ENCODE measurements at places on chromosomes 12 and 14.

GRCh38 chr12:47992776-47993175 lies 11.5 kb downstream of the COL2A1 start:
- DNase-seq: no peak

DNA sequence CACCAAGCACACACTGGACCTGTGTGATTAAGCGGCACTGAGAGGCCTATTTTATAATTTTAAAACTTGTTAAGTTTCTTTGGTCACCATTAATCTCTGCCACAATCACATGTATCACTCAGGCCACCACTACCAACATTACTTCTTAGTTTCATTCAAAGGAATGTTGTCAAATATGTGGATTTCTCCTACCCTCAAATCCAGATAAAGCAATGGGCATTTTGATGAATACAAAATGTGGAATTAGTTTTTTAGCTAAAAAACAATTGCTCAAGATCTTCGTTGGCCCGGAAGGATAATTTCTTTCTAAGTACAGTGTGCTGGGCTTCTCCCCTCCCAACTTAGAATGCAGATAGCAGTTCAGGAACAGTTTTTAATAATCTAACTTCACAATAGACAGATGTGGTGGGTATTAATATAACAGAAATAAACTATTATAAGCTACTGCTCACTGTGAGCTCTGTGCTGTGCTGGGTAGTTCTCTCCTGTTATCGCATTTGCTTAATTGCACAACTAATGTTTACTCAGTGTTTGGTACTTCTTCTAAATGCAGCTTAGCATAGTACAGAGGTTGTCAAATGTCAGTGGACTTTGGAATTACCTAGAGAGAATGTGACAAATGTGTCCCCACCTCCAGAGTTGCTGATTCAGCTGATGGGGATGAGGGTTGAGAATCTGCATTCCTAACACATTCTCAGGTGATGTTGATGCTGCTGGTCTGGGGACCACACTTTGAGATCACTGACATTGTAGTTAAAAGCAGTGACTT lies 266.7 kb upstream of the AMIGO2 start:
- DNase-seq: no peak

- no peak for DNase-seq
These were observed 427.5 kb downstream of the SNAPC1 start for GRCh38 chr14:62189698-62190097.

- no peak for DNase-seq
These were observed 321.4 kb upstream of the RGS6 start for GRCh38 chr14:71610797-71611196.

GRCh38 chr14:102043251-102044025 lies 43.4 kb downstream of the HSP90AA1 start:
- no peak for DNase-seq

- no peak for DNase-seq
These were observed 99.6 kb upstream of the FOXG1 start for GRCh38 chr14:28666961-28667360.

GRCh38 chr14:55212634-55213033 lies 21.2 kb upstream of the DLGAP5 start:
- DNase-seq: no peak

DNA sequence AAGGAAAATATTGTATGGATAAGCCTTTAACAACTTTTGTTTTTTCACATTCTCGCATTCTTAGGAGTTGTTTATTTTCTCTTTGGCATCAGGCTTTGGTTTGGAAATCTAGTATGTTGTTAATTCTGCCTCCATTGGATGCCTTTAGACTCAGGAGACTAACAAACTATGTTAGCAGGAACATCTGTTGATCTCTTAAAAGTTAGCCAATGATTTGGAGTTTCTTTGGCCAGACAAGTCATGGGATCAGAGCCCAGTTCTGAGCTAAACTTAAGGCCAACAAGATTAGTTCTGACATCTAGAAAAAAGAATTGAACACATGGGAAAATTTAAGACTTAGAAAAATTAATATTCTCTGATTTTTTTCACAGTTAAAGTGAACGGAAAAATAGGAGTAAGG lies 35.3 kb upstream of the STRAP start:
- DNase-seq: no peak

GRCh38 chr14:42374332-42374731 lies 767.7 kb downstream of the LRFN5 start:
- DNase-seq: no peak

DNA sequence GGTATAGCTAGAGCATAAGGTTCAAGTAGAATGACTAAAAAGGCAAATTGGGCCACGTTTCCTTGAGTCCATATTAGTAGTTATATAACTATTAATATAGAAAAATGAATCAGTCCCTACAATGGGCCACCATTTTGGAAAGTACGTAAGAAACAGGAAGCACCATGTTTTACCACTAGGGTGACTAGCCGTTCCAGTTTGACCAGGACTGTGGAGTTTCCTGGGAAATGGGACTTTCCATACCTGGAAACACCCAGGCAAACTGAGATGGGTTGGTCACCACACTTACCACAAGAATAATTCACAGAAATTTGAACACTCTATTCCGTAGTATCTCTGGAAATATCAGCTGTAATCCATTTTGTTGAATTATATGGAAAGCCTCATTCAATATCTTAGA lies 2.1 kb upstream of the MAGOHB start:
- DNase-seq: no peak

DNA sequence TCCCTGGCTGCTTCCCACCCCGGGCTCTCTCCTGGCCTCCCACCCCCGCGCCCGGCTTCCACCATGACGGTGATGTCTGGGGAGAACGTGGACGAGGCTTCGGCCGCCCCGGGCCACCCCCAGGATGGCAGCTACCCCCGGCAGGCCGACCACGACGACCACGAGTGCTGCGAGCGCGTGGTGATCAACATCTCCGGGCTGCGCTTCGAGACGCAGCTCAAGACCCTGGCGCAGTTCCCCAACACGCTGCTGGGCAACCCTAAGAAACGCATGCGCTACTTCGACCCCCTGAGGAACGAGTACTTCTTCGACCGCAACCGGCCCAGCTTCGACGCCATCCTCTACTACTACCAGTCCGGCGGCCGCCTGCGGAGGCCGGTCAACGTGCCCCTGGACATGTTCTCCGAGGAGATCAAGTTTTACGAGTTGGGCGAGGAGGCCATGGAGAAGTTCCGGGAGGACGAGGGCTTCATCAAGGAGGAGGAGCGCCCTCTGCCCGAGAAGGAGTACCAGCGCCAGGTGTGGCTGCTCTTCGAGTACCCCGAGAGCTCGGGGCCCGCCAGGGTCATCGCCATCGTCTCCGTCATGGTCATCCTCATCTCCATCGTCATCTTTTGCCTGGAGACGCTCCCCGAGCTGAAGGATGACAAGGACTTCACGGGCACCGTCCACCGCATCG lies 1.8 kb downstream of the KCNA1 start:
- peak; percentile 48 for DNase-seq

- DNase-seq: no peak
These were observed 69.6 kb downstream of the CHST11 start for GRCh38 chr12:104526320-104526719.

GRCh38 chr12:16016748-16017147 lies 105.6 kb downstream of the DERA start:
- no peak for DNase-seq

- DNase-seq: no peak
These were observed 925.1 kb upstream of the ATXN7L3B start for GRCh38 chr12:73612551-73612950.

GRCh38 chr12:38892087-38892786 lies 13.2 kb downstream of the CPNE8 start:
- DNase-seq: no peak

GRCh38 chr14:31505411-31505810 lies 17.6 kb upstream of the GPR33 start:
- DNase-seq: no peak

DNA sequence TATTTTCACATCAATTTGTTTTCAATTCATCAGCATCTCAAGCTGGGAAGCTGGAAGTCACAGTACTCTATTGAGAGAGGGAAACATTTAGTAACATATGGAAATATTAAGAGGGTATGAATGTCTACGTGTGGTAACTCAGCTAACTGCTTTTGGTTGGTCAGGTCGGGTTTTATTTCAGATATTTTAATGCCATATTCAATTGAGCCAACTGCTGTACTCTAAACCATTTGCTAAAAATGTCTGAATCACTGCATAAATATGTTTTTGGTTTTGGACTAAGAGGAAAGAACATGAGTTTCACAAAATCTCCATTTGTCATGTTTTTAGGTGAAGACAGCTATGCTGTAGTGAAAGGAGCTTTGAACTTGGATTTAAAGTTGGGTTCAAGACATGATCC lies 18.9 kb upstream of the PPFIBP1 start:
- DNase-seq: no peak
